ENCODE measurements at places on chromosomes 6 and 20. TPM values are rescaled to one million over a fixed set of nuclear protein-coding genes. Genes with fewer than 3 reads are reported as not detected.

Gene MYB
- total RNA-seq: 0.57 TPM

Gene C20orf202
- not detected for total RNA-seq

Gene SULF2
- 22.7 TPM for total RNA-seq

Gene MUCL3
- not detected for total RNA-seq

Gene ZNF165
- total RNA-seq: 1.3 TPM

Gene STXBP5
- total RNA-seq: 10.2 TPM
